ENCODE measurements at places on chromosomes 6 and 20. TPM values are rescaled to one million over a fixed set of nuclear protein-coding genes. Genes with fewer than 3 reads are reported as not detected.

Gene GPR6
- not detected for total RNA-seq

Gene KIAA1755
- total RNA-seq, result 50.2 TPM

Gene TMEM63B
- 36.1 TPM for total RNA-seq

Gene CPNE5
- not detected for total RNA-seq

Gene TMEM151B
- total RNA-seq, result 0.08 TPM

Gene HFE
- 6.2 TPM for total RNA-seq

Gene SH3BGRL2
- 1.9 TPM for total RNA-seq

Gene ARFRP1
- total RNA-seq, result 46.7 TPM

Gene PKIB
- 35.0 TPM for total RNA-seq

Gene GINS1
- 5.8 TPM for total RNA-seq

Gene IL17F
- total RNA-seq, result not detected

Gene CRIP3
- total RNA-seq, result 1.8 TPM
